ENCODE measurements at places on chromosomes 12 and 14. TPM values are rescaled to one million over a fixed set of nuclear protein-coding genes. Genes with fewer than 3 reads are reported as not detected.

Gene PNMA1
- 37.4 TPM for polyA plus RNA-seq

Gene CARMIL3
- 0.24 TPM for polyA plus RNA-seq

Gene INHBC
- polyA plus RNA-seq = 0.15 TPM

Gene G2E3
- 15.9 TPM for polyA plus RNA-seq

Gene WNT1
- 0.16 TPM for polyA plus RNA-seq

Measured in muscle of leg (tissue), 16 donors.